Activated CD4-positive, alpha-beta T cell treated with anti-CD3 and anti-CD28 coated beads, Interleukin-2, amount 10 ng/mL, durations not matched to agents 7 days and 5 days (primary cell): ENCODE measurements at places on chromosomes 16 and 17.

DNA sequence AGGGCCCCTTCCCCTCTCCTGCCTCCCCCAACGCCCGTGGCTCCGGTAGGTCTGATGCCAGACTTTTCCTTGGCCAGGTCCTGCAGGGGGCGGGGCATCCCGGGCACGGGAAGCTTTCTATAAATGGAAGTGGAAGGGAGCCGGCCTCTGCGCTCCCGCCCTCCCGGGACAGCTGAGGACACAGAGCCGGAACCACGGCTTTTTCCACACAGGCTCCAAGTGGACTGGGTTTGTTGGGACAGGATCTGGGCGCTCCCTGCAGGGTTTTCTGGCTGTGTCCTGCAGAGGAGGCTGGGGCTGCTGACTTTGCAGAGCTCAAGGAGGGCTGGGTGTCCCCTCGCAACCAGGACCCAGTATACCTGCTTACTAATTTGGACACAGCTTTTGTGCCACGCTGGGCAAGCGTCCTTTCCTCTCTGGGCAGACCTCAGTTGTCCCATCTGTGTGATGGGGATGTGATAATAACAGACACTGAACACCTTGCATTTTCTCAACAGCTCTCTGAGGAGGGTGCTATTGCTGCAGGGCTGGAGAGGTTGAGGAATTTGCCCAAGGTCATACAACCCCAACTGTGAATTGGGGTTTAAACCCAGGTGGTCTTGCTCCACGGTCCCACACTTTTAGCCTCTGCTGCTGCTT lies 1.8 kb downstream of the TNS4 start:
- DNase-seq: no peak

- DNase-seq: no peak
Observed at GRCh38 chr16:49424961-49425360, 51.4 kb downstream of the C16orf78 start.

- no peak for DNase-seq
Observed at GRCh38 chr16:78438632-78439031, 339.2 kb downstream of the WWOX start.

- no peak for DNase-seq
Observed at GRCh38 chr17:40415390-40415789, 2.3 kb downstream of the TOP2A start.

- no peak for DNase-seq
Observed at GRCh38 chr17:43759836-43760235, 1.2 kb upstream of the SOST start.

GRCh38 chr17:13437966-13438779 lies 163.6 kb downstream of the HS3ST3A1 start:
- DNase-seq: no peak

DNA sequence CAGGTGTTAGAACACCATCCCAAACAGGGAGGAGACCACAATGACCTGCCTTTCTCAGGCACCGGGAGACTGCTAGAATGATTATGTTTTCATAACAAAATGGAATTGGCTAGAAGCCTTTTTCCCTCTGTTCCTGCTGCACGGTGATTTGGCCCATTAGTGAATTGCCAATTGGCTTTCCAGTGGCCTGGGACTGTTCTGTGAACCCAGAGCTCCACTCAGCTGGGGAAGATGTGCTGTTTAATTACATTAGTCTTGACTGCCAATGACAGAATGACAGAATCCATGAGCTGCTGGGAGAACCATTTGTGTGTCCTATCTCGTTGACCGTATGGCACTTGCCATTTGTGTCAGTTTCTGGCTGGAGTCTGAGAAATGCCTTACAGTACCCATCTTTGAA lies 242.9 kb downstream of the CDH11 start:
- DNase-seq: no peak

- DNase-seq: no peak
Observed at GRCh38 chr17:3821101-3821500, 20.1 kb upstream of the ITGAE start.

DNA sequence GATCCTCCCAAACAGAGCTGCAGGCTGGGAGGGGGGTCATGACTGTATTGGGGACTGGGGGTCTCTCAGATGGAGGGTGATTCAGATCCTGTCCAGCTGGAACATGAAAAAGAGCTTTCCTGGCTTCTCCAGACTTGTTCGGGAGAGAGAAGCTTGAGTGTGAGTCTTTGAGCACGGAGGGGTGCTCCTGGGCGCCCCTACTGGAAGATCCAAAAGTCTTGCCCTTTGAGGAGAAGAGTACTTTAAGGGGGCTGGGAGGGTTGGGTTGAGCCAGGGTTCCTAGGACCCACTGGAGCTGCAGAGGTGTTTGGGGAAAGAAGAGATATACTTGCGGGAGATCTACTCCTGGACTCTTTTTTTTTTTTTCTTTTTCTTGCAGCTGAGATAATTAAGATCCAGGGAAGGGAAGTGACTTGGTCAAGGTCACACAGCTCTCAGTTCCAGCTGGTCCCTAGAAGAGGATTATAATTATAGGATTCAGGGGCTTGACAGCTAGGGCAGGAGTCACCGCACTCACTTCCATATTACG lies 8.4 kb downstream of the RARA start:
- peak; percentile 56 for DNase-seq

- DNase-seq: no peak
Observed at GRCh38 chr17:1793447-1793806, 31.6 kb downstream of the SERPINF1 start.

DNA sequence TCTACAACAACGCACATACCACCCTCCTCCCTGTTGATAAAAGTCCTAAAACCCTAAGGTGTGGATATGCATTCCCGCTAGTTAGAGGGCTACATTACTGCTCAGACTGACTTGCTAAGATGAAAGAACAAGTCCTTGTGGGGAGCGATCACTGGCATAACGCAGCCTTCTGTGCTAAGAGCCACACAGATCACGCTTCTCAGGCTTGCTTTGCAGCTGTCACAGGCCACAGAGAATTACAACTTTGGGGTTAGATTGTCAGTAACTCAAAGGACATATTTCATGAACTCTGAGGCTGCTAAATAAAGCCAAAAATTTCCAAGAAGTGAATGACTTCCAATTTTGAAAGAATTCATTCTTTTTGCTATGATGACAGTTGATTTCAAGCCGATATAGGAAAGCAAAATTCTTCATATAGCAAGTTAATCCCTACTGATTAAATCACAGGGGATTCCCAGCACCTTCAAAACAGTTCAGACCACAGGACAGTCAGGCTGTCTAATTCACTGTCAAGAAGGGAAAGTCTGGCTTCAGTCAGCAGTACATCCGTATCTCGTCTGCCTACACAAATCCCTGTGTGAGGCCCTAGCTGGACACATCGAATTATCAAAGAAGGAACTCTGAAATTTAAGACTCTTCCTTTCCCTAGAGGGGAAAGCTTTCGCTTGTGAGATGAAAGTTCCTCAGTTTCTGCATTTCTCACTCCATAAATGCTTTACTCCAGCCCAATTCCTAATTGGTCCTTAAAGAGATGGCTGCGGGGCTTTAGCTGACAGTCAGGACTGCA lies 107.1 kb downstream of the VPS53 start:
- no peak for DNase-seq

GRCh38 chr17:145671-146541 lies 8.5 kb downstream of the SCGB1C2 start:
- peak; percentile 3 for DNase-seq

DNA sequence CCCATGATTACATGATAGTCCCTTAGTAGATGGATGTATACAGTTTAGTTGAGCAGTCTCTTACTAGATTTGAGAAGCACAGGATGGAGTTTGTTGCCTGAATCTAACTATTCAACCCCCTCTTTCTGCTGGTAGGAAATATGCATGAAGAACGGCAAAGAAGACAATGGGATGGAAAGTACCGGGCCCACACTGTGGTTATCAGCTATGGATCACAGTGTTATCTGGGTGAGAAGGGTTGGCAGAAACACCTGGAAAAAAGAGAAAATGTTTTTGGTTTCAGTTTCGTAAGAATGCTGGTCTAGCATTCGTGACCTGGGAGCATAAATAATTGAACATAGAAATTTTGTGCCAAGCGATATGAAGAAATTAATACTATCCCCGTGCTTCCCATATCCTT lies 53.1 kb downstream of the ANKFN1 start:
- DNase-seq: no peak

DNA sequence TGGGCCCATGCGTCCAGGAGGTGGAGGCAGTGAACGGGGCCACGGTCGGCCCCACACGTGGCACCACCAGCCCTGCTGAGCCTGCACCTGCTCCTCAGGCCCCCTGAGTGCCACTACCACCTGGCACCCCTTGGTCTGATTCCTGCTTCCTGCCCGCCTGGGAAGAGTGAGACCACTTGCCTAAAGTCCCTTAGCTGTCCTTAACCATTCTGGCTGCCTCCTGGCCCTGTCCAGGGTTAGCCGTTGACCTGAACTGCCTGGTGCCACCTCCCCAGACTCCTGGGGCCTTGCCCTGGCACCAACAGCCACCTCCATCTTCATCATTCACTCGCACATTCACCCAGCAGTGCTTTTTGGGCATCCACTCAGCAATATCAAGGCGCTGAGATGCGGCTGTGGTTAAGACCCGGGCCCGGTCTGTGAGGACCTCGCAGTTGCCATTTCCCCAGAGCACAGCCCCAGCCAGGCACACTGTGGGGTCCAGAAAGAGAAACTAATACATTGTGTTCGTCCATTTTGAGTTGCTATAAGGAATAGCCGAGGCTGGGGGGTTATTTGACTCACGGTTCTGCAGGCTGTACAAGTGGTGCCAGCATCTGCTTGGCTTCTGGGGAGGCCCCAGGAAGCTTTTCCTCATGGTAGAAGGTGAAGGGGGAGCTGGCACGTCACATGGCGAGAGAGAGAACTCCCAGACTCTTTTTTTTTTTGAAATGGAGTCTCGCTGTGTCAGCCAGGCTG lies 318.4 kb downstream of the SEC14L1 start:
- peak; percentile 12 for DNase-seq

DNA sequence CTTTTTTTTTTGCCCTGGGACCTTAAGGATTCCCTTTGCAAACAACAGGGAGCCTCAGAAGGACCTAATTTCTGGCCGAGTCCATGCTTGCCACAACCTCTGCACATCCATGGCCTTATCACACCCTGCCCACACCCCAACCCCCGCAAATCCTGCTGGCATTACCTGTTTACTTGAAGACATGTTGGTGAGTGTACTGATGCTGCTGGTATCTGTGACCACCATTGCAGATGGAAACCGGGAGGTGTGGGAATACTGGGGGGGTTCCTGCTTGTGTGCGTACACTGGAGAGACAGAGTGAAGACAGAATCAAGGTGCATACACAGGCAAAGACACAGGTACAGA lies 46.0 kb downstream of the HNF1B start:
- no peak for DNase-seq

- no peak for DNase-seq
Observed at GRCh38 chr16:85207357-85207921, 95.2 kb upstream of the CIBAR2 start.

DNA sequence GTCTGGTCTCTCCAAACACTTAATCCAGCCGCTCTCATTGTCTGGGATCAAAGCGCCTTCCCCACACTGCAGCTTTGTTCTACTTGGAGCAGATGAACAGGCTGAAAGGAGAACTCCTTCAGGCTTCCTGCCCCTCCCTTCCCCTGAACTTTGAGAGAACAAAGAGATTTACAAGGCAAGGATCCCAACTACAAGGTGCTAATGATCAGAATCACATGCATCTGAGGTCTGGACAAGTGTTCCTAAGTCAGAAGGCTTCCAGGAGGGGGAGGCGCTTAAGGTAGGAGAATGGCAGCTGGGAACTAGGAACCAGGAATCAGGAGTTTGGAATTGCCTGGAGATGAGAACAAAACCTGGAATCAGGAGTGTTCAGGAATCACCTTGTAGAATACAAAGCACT lies 606.3 kb upstream of the CDH11 start:
- no peak for DNase-seq

DNA sequence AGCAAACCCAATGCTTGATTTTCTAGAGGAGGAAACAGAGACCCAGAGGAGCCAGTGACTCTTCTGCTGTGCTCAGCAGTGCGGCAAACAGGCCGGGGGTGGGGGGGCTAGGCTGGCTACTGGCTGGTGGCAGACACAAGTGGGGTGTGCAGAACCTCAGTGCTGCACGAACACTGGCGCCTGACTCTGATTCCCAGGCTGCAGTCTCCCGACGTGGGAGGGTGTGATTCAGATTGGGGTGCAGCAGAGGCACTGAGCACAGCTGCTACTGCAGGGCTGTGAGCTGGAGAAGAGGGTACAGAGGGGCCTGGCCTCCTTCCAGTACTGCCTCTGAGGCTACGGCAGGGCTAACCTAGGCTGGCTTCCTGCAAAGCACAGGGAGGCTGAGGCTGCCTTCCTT lies 8.1 kb downstream of the RPL19 start:
- no peak for DNase-seq

DNA sequence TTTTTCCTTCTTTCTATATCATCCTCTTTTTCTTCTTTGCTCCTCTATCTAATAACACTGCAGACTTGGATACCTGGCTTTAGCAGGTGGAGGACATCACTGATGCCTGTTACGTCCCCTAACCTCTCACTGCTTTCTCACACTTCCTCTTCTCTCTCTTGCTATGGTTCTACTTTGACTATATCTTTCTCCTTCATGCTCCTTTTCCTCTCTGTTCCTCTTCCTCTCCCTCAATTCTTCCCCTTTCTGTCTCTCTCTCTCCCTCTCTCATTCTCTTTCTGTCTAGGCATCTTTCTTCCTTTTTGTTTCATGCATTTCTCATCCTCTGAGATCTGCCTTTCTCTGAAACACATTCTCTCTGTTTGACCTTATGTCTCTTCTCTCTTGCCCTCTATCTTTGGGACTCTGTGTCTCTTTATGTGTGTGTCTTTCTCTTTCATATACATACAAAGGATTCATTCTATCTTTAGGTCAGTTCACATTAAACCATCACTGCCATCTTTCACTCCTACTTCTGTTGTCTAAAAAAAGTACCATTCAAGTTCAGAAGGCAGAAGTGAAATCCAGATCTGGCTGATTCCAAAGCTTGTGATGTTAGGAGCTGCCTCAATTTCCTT lies 353.7 kb downstream of the SHISA9 start:
- no peak for DNase-seq

DNA sequence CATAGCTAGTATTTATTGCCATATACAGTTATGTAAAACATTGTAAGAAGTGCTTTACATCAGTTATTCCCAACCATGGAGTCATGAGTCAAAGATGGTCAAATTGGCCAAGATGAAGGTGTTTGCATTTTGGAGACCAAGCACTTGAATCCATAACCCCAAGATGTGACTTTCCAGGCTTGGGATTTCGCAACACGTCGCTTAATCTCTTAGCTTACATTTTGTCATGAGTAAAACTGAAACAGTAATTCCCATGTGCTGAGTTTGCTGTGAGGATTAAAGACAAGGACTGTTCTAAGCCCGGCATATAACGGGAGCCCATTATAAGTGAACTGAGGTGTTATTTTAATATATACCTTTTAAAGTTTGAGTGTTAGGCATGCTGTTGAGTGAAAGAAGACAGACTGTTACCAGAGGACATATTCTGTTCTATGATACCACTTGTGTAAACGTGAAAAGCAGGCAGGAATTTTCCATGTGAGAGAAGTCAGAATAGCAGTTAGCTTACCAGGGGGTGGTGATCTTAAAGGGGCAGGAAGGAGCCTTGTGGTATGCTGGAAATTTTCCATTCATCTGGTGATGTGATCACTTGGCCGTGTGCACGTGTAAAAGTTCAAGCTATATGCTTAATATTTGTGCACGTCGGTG lies 484.9 kb downstream of the WWOX start:
- no peak for DNase-seq

DNA sequence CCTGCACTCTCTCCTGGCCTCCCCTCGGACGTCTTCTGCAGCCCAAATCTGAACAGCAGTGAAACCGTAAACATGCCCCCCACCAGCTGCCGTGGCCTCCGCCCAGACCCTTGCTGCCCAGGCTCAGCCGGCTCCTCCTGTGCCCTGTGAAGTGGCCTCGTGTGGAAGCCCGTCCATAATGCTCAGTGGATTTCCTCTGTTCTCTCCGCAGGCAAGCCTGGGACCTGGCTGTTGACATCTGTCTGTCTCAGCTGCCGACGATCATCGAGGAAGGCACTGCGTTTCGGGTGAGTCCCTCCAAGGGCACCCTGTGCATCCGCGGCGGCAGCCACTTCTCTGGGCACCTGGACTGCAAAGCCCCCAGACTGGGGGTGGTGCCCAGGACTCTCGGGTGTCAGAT lies 153.9 kb upstream of the CHMP6 start:
- DNase-seq: no peak
